ENCODE measurements at places on chromosomes 1 and 21. TPM values are rescaled to one million over a fixed set of nuclear protein-coding genes. Genes with fewer than 3 reads are reported as not detected.

GRCh38 chr1:155242805-155243358, 12.4 kb downstream of the ENTREP3 start:
- peaks cover 19% of the 10 kb centered on the region for H3K4me1 ChIP-seq
- H3K4me3 ChIP-seq = no peak overlapping the region
- H3K27me3 ChIP-seq = no peaks in the 10 kb centered on the region
- peak overlapping the region; percentile 73 for H3K27ac ChIP-seq

Gene AGO4
- total RNA-seq = 20.0 TPM

Gene GLIS1
- not detected for total RNA-seq

DNA sequence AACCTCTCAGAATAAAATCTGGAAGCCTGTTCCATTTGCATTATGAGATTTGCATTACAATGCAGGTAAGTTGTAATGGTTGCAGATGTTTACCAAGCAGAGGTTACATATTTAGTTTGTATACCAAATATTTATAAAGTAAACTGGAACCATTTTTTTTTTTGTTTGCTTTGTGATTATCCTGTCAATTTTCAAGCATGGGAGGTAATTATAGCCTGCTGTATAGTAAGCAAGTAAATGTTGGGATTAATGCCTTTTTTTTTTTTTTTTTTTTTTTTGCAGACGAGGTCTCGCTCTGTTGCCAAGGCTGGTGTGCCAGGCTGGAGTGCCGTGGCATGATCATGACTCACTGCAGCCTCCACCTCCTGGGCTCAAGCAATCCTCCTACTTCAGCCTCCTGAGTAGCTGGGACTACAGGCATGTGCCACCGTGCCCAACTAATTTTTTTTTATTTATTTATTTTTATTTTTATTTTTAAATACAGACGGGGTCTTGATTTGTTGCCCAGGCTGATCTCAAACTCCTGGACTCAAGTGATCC, 21.0 kb downstream of the NFYC start:
- no peak overlapping the region for H3K27ac ChIP-seq
- no peak for DNase-seq
- no peaks in the 10 kb centered on the region for H3K36me3 ChIP-seq
- H3K27me3 ChIP-seq = no peaks in the 10 kb centered on the region

Gene PER3
- 5.1 TPM for total RNA-seq

Gene RGS18
- total RNA-seq = not detected

DNA sequence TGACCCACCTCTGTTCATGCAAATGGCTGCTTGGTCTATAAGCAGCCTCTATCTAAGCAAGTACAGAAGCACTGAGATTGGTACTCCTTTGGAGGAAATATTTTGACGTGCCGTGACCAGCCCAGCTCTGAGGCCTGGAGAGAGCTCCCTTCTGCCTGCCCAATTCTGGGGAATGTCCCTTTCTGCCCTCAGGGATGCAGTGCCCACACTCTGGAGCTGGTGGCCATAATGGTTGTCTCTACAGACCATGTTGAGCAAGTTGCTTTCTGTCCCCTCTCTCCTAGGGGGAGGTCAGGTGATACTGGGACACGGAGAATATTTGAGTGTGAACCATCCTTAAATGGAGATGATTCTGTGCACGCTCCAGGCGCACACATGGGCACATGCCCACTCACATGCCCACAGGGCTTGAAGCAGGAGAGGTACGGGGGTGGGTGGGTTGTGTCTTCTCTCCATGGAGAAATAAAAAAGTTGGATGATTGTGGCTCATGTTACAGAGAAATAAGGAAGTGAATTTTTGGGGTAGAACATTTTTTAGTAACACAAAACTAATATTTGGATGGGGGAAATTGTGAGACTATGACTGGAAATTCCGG, 13.9 kb upstream of the ALPL start:
- no peaks in the 10 kb centered on the region for H3K36me3 ChIP-seq
- H3K27ac ChIP-seq = no peak overlapping the region
- no peak overlapping the region for H3K4me3 ChIP-seq
- no peaks in the 10 kb centered on the region for H3K4me1 ChIP-seq

DNA sequence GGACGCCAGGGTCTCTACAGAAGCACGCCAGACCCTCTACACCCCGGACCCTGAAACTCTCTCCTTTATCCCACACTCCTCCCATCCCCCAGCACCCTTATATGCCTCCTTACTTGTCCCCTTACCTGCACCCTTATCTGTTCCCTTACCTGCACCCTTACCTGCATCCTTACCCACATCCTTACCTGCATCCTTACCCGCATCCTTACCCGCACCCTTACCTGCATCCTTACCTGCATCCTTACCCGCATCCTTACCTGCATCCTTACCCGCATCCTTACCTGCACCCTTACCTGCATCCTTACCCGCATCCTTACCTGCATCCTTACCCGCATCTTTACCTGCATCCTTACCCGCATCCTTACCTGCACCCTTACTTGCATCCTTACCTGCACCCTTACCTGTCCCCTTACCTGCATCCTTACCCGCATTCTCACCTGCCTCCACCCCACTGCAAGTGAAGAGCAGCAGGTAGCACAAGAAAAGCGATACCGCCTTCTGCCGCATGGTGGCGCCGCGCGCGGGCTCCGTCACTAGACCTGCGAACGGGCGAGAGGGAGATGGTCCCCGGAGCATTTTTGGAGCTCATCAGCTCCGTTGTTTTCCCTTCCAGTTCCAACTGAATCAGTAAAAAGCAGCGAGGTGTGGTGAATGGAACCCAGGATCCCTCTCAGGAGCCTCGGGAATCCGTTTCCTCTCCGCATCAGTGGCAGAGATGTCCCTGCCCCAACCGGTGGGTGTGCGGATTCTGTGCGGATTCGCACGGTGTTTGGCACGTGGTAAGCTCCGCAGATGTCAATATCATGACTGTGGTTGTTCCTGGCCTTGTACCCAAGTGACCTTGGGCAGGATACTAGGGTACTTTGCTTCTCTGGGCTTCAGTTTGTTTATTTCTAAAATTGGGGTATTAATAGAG, 2.9 kb downstream of the IFI6 start:
- H3K27ac ChIP-seq = peak overlapping the region; percentile 54
- H3K4me1 ChIP-seq = peaks cover 23% of the 10 kb centered on the region
- no peaks in the 10 kb centered on the region for H3K27me3 ChIP-seq
- no peaks in the 10 kb centered on the region for H3K36me3 ChIP-seq
- H3K4me3 ChIP-seq = peak overlapping the region; percentile 68
- DNase-seq = peak; percentile 76
